ENCODE measurements at places on chromosomes 12 and 14. TPM values are rescaled to one million over a fixed set of nuclear protein-coding genes. Genes with fewer than 3 reads are reported as not detected.

GRCh38 chr12:52038447-52038846, 12.8 kb upstream of the NR4A1 start:
- no peak for DNase-seq

- DNase-seq = peak; percentile 17
Observed at GRCh38 chr14:77804592-77804991, 4.7 kb downstream of the ADCK1 start.

BEGAIN gene
- total RNA-seq = 40.0 TPM

- no peak for DNase-seq
Observed at GRCh38 chr12:52846356-52846970, 2.3 kb downstream of the KRT78 start.

GRCh38 chr14:68146818-68147217, 327.2 kb downstream of the RAD51B start:
- DNase-seq = no peak

DNA sequence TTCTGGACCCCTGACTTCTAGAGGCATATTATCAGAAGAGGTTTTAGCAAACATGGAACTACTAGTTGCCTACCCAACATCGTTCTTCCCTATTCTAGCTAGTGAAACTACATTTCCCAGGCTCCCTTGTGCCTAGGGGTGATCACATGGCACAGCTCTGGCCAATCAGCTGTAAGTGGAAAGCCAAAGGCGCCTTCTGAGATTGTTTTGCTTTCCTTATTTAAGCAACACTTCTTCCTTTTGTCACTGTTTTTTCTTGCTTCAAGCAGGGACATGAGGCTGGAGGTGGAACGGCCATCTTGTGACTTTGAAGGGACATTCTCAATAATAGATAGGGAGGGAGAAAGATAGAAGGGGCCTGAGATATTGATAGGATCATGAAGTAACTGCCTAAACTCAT, 136.7 kb downstream of the ZNF664 start:
- peak; percentile 41 for DNase-seq

Measured in NCI-H460 (cell line).